ENCODE measurements at places on chromosomes 13 and 19.

- DNase-seq, result peak; percentile 83
Observed at GRCh38 chr19:6048793-6049405, 61.4 kb downstream of the RFX2 start.

DNA sequence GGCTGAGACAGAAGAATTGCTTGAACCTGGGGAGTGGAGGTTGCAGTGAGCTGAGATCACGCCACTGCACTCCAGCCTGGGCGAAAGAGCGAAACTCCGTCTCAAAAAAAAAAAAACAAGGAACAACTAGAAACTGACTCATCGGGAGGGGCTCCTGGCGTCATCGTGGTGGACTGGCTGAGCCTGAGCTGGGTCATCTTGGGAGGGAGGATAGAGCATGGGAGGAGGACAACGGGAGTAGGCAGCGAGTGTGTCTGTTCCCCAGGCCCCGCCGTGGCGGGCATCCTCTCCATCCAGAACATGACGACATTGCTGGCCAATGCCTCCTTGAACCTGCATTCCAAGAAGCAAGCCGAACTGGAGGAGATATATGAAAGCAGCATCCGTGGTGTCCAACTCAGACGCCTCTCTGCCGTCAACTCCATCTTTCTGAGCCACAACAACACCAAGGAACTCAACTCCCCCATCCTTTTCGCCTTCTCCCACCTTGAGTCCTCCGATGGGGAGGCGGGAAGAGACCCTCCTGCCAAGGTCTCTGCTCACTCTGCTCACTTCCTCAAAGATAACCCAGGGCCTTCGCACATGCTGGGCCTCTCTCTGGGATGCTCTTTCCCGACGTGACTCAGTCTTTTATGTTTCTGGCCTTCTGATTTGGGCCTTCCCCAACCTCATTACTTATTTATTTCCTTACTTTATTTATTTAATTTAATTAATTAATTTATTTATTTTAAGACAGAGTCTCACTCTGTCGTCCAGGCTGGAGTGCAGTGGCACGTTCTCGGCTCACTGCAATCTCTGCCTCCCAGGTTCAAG lies 16.6 kb downstream of the DDX39A start:
- DNase-seq, result no peak

GRCh38 chr13:59439776-59440428 lies 723.8 kb downstream of the DIAPH3 start:
- no peak for DNase-seq

GRCh38 chr19:677201-677600 lies 1.0 kb downstream of the FSTL3 start:
- DNase-seq, result peak; percentile 67

- no peak for DNase-seq
Observed at GRCh38 chr13:41565846-41566245, 108.5 kb downstream of the RGCC start.

DNA sequence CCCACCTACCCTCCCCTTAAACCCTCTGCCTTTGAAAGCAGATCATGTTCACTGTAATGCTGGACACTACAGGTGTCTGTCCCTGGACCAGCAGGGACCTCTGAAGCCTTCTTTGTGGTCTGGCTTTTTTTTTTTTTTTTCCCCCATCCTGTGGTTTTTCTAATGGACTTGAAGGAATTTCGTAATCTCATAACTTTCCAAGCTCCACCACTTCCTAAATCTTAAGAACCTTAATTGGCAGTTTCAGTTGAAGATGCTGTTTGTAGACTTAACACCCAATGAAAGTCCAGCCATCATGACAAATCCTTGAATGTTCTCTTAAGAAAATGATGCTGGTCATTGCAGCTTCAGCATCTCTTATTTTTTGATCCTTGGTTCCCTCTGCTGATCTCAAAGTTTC lies 45.0 kb upstream of the LRCH1 start:
- DNase-seq, result no peak

DNA sequence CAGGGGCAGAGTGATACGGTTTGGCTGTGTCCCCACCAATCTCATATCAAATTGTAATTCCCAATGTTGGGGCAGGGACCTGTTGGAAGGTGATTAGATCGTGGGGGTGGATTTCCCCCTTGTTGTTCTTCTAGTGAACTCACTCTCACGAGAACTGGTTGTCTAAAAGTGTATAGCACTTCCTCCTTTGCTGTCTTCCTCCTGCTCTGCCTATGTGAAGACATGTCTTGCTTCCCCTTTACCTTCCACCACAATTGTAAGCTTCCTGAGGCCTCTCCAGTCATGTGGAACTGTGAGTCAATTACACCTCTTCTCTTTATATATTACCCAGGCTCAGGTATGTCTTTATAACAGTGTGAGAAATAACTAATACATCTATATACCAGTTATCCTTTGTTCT lies 706.4 kb upstream of the KLHL1 start:
- no peak for DNase-seq

- no peak for DNase-seq
Observed at GRCh38 chr13:51318015-51318414, 21.5 kb upstream of the SERPINE3 start.

GRCh38 chr13:78372581-78372980 lies 230.8 kb downstream of the POU4F1 start:
- DNase-seq, result no peak

- no peak for DNase-seq
Observed at GRCh38 chr13:111303559-111303958, 16.9 kb upstream of the TEX29 start.
